ENCODE measurements at places on chromosomes 4 and X.

DNA sequence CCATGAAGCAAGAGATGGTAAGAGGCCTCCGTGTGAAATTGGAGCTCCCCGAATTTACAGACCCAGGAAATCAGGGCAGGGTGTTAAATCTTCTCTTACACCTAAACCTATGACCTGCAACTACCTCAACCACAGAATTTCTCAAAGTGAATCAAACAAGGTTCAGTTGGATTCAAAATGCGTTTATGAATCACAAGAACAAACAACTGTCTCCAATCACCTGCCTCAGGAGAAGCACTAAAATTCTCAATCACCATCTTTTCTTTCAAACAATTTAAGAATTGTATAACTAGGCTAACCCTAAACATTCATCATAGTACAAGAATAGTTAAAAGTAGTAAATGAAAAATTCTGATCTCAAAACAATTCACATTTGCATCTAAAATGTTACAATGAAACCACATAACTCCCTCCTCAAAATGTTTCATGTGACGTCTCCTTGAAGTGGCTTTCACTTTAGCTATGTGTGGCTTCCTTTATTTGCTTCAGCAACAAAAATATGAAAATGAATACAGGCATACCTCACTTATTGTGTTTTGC lies 19.2 kb downstream of the PPP3CA start:
- DNase-seq: no peak

DNA sequence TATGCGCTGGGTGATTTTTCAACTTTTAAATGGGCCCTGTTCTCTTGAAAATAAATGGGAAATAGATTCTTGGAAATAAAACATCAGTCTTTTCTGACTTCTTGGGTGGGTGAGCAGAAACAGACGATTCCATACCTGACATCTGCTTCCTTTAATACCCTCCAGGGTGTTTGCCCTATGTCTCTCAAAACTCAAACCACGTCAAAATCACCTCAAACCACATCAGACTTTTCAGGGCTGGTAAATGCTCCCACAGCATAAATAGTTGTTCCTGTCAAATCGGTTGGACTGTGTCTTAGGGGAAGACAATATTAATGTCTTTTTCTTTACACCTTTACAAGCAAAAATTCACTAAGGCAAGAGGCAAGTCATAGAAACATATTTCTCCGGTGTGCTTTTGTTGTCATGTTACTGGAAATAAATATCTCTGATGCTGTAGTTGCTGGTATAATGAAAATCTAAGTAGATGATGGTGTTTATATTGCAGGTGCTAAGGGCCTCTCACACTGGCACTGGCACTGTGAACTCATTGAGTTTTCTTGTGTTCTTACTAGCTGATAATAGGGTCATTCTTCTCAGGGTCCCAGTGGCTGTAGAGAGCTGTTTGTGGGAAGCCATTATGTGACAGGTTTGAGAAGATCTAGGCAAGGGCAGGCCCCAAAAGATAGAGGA lies 380.4 kb downstream of the RAPGEF2 start:
- DNase-seq: no peak

DNA sequence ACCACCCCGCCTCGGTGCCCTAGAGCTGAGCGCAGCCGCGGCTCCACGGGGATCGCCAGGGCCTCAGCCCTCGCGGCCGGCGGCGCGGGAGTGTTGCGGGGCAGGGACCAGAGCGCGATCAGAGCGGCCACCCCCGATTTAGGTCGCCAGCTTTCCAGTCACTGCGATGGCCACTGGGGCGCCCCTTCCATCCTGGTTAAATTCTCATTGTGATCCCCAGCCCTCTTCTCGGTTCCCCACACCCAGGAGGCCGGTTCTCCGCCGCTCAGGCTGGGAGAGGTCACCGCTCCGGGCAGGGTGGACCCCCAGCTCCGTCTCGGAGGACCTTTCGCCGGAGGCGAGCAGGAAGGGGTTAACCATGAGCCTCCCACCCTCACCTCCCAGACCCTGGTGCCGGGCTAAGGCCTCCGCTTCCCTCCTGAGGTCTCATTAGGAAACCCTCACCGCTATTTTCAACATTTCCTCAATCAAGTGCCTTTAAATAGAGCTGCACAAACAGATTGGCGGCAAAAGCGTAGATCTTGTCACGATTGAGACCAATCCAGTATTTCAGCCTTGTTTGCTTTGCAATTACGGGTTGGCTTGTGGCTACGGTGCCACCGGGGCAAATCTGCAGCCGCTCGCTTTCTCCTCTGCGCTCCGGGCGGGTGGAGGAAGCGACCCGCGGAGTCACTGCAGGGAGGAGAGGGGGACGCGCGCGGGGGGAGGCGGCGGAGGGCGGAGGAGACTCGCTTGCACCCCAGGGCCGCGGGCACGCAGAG lies 8.3 kb upstream of the HAND2 start:
- DNase-seq: no peak

DNA sequence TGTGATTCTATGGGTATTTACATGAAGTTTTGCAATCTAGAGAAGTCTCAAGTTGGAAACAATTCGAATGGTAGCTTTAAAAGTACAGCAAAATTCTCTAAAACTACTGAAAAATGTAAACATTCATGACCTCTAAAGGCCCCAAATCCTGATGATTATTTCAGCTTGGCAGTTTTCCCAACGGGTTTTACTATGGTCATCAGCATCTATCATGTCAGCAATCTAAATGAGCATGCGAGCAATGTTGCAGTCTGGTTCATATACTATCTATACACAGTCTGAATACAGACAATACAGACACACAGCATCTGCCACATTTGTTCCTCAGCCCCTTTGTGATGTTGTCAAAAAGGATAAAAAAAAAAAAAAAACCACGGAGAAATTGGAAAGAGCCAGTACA lies 790.3 kb upstream of the HTR2C start:
- no peak for DNase-seq

DNA sequence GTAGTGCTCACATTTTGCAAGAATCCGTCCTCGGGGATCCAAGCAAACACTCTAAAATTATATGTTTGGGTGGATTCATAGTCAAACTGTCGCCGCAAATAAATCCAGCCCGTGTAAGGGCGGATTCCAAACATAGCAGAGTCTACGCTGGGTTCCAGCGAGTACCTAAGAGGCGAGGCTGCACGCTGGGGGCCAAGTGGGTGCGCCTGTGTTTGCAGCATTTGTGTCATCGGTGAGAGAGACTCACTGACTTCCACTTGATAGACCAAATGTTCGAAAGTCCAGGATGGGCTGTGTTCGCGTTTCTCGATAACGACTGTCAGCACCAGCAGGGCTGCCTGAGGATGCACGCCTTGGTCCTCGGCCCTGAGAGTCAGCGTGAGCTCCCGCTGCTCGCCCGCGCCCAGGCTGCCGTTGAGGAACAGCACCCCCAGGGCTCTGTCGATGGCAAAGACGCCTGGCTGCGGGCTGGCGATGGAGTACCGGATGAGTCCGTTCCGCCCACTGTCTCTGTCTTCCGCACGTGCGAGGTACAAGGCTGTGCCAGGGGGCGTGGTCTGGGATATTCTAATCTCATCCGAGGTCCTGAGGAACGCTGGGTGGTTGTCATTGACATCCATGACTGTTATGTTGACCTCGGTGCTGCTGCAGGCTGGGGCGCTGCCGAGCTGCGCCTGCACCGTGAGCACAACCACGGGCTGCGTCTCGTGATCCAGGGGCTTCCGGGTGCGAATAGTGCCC lies 158.7 kb downstream of the DCHS2 start:
- peak; percentile 13 for DNase-seq

DNA sequence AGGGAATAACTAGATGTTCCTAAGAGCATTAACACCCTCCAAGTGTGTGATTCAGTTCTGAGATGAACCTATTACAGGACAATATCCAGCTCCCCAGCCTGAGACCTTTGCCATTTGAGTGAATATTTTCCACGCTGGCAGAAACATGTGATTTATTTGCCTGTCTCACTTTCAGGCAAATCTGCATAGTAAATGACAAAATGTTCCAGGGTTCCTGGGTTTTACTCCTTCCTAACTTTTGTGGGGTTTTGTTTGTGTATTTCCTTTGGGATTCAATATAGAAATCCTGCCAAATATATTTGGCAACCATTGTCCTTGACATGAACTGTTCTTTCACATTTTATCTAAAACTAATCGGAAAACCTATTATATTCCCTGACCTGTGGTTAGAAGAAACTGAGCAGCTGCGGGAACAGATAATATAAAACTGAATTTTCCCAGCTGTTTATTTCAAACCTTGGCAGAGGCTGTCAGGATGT lies 12.5 kb downstream of the F8 start:
- no peak for DNase-seq

- no peak for DNase-seq
These were observed 8.9 kb upstream of the ZNF141 start for GRCh38 chr4:328729-329128.

DNA sequence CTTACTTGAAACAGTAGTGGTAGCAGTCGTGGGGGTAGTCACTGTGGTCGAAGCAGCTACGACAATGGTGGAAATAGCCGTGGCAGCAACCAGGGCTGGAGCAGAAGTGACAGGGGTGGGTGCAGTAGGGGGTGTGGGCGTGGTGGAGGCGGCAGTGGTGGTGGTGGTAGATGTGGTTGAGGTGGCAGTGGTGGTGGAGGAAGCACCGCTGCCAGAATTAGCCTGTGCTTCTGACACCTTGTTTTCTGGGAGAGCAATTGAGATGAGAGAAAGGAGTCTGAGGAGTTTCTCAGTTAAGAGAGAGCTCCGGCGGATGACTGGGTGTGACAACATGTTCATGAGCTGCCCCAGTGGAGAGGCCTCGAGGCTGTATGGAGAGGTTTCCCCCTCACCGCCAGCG lies 113.5 kb upstream of the HSD17B10 start:
- DNase-seq: no peak

Data from erythroblast (primary cell).